Left renal cortex interstitium (tissue), 4 donors: ENCODE measurements at places on chromosomes 16 and 17.

GRCh38 chr17:66557886-66558285, 255.5 kb downstream of the PRKCA start:
- DNase-seq: no peak

GRCh38 chr17:34619687-34620217, 40.4 kb downstream of the TMEM132E start:
- no peak for DNase-seq

DNA sequence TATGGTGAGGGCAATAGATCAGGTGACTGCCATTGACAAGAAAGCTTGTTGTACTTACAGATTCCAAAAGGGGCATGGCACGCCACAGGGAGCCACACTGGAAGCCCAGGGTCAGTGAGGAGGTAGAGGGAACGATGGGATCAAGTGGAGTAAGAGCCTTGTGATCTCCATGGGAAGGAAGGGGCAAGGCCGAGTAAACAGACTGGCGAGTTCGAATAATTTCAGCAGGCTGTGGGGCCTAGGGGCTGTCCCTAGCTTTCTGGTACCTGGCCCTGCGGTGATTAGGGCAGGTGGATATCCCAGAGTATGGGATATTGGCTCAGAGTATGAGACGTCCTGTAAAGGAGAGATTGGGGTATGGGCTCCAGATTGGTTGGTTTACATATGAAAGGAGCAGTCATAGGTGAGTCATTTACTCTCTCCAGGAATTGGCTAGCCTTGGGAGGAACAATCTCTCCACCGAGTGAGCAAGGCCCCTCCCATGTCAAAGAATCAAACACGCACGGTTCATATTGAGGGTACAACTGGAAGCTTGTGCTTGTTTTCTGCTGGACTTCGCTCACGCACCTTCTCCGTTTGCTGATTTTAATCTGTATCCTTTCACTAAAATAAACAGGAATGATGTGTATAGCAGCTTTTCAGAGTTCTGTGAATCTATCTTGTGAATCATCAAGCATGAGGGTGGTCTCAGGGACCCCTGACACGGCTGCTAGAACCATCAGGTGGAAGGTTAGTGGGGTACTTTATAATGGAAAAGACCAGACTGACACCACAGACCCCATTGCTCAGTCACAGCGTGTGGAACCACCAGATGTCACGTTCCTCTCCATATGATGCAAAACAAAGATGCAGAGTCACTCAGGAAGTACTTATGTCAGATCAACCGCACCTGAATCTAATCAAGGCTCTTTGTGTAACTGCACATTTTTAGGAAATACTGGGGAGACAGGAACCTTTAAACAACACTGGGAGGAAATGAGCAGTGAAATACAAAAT, 27.9 kb downstream of the GABARAPL2 start:
- no peak for DNase-seq

DNA sequence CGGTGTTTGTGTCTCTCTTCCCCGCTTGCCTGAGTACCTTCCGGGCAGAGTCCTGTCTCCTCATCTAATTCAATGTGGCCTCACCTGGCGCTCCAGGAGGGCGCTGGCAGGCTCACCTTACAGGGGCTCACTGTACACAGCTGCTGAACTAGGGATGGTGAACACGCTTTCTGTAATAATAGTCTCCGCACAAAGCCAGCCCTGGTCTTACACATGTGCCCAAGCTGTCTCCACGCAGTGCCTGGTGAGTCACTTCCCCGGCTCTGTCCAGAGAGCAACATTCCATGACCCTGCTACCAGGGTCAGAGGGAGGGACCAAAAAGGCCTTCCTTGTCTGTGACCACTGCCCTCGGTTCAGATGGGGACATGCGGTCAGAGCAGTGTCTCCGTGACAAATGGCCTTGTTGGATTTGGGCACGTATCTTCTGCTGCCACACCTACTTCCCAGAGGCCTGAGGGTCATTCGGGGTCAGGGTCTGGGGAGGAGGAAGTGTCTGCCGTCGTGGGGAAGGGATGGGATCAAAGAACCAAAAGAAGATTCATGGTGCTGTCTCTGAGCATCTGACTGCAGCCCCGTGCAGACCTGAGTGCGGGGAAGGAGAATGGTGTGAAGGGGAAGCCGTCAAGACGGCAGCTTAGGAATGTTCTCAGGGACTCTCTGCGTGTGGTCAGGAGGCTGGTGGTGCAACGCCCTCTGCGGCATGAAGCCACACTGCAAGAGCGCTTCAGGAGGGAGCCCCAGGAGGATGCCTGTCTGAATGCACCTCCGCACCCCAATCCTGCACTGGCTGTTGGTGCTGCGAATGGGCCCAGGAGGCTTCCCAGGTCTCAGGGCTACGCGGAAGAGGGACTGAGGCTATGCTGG, 68.8 kb downstream of the IL21R start:
- DNase-seq: no peak

- no peak for DNase-seq
These were observed 20.7 kb downstream of the LLGL2 start for GRCh38 chr17:75546181-75546580.
